ENCODE measurements at places on chromosomes 6 and 20.

GRCh38 chr6:170114187-170114945 lies 176.5 kb downstream of the DLL1 start:
- no peak for DNase-seq

DNA sequence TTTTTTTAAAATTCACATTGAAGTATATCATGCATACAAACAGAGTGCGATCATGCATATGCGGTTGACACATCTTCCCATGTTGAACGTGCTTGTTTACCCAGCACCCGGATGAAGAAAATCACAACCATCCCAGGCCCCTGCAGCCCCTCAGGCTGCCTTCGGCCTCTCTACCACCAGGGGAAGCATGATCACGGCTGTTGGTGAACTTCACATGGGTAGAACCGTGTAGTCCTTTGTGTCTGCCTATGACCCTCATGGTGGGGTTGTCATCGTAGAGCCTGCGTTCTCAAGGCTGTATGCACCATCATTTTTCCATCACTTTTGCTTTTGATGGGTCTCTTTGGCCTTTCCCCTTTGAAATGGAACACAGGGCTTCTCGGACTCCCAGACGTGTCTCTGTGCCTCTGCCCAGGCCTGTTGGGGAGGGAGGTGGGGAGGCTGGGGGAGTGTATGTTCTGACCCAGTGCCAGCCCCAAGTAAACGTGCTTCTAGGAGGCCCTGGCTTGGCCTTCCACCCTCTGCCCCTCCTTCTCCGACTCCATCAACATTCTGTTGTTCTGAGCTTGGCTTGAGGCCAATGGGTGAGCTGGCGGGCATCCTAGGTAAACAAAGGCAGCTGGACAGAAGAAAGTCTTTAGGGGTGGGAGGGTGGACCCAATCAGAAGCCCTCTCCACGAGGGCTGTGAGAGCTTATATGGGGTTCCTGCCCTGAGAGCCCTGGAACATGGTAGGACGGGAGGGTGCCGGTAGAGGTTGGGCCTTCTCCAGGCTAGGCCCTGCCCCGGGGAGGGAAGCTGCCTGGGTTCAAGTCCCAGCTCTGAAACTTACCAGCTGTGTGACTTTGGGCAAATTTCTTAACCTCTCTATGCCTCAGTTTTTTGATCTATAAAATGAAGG lies 39.7 kb downstream of the TGM2 start:
- DNase-seq = peak; percentile 18

DNA sequence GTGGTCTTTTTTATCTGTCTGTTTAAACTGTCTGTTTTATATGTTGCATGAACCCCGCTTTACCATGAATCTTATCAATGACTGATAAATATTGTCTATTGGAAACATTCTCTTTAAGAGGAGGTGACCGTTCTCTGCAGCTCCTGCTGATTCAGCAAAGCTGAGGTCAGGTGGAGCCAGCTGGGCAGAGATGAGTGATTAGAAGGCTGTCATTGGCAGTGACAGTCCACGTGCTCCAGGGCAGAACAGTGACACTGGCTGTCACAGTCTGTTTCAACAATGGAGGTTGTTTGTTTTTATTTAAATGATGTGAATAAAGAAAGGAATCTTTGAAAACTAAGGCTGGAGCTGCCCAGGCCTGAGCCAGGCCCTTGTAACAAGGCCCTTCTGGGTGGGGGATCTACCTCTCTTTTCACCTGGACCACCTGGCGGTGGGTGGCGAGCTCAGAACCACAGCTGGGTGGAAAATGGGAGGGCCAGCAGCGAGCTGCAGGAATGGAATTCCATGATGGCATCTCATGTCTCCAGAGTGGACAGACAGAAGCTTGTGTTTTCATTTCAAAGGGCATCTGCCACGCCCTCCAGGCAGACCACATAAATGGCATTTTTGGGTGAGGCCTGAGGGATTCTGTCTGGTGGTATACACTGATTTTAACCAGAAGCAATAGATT lies 12.6 kb downstream of the SYNJ2 start:
- peak; percentile 82 for DNase-seq

DNA sequence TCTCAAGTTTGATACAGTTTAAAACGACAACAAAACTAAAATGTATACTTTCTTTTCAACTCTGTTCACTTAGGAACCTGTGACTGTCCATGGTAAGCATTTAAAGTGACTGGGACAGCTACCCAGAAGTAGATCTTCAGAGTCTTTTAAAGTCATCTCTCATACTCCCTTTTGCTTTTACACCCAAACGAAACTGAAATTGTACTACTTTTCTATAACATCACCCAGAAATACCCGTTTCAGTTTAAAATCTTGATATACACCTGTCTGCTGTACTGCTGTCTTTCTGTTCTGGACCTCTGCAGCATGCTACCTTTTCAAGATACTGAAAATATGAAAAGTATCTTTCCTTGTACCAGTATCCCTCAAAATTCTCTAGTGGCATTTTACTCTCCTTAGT lies 170.4 kb upstream of the THEMIS start:
- DNase-seq = no peak

DNA sequence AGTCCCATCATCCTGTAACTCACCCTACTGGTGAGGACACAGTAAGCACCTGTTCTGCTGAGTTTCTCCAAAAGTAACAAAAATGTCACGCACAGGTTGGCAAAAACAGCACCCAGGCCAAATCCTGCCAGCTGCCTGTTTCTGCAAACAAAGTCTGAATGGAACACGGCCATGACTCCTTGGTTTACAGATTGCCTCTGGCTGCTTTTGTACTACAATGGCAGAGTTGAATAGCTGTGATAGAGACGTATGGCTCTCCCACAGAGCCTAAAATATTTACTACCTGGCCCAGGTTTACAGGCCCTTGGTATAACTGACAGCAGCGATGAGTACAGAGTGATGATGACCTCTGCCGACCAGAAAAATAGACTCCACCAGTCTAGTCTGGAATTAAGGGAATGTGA lies 52.6 kb downstream of the CNKSR3 start:
- no peak for DNase-seq

- DNase-seq = peak; percentile 73
Observed at GRCh38 chr6:2749969-2750600, 637 bp downstream of the MYLK4 start.

DNA sequence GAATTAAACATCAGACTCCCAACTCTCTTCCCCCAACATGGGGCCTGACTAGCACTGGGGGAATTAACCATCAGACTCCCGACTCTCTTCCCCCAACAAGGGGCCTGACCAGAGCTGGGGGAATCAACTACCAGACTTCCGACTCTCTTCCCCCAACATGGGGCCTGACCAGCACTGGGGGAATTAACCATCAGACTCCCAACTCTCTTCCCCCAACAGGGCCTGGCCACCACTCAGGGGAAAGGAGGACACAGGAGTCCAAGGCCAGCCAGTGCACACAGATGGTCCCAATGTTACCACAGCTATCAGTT lies 13.1 kb downstream of the CST7 start:
- DNase-seq = no peak

GRCh38 chr6:37473364-37474095 lies 26.2 kb downstream of the CCDC167 start:
- no peak for DNase-seq

- no peak for DNase-seq
Observed at GRCh38 chr20:9367746-9368145, 146.6 kb upstream of the LAMP5 start.

GRCh38 chr6:161238081-161238480 lies 35.8 kb downstream of the AGPAT4 start:
- no peak for DNase-seq

GRCh38 chr6:48560408-48560807 lies 449.4 kb upstream of the PTCHD4 start:
- no peak for DNase-seq

DNA sequence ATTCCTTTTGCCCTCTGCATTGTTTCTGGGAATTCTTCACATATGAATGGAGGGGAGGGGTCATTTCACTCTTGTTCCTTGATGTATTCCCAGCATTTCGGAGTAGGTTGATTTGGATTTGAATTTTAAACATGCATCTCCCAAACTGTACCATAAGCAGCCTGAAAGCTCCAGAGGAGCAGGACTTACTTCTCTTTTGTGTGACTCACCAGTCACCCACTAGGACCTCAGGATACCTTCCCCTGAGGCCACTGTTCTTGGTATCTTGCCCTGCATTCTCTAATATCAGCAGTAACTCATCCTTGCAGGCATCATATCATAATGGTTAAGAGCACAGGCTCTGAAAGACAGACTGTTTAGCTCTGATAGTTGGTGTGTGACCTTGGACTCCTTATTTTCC lies 703 bp downstream of the MRPL2 start:
- no peak for DNase-seq

DNA sequence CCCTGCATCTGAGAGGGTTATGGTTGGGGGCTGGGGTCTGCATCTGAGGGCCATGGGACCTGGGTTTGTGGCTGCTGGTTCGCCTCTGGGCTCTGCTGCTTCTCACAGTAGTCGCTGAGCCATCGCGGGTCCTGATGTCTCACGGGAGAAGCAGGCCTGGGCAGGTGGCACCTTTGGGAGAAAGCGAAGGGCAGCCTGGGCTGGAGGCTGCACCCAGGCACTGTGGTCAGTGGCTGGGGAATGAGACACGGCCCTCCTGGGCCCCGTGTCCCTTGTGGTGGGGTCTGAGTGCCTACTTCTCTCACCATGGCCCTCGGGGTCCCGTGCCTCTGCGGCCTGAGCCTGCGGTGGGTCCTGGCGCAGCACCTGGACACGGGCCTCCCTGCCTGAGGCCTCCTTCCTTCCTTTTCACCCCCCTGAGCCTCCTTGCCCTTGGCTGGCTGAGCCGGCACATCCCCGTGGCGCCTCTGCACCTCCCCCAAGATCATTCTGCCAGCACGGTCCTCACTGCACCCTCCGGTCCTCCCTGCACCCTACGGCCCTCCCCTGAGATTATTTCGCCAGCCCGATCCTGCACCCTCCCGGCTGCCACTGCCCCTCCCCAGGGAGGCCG lies 206.0 kb downstream of the ERMARD start:
- no peak for DNase-seq

GRCh38 chr20:17287503-17287902 lies 60.7 kb downstream of the PCSK2 start:
- DNase-seq = no peak

DNA sequence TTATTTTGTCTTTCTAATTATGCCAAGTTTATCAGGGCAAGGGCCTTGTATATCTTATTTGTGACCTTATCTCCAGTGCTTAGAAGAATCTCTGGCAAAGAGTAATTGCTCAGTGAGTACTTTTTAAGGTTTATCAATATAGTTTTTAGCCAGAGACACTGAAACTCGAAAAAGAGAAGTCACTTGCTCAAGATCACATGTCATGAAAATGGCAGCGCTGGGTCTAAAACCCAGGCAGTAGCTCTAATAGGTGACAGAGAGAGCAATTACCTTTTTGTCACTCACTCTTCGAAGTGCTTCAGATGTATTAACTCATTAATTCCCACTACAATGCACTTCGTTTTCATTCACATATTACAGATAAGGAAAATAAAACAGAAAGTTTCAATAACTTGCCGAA lies 667.5 kb downstream of the DOK5 start:
- no peak for DNase-seq

DNA sequence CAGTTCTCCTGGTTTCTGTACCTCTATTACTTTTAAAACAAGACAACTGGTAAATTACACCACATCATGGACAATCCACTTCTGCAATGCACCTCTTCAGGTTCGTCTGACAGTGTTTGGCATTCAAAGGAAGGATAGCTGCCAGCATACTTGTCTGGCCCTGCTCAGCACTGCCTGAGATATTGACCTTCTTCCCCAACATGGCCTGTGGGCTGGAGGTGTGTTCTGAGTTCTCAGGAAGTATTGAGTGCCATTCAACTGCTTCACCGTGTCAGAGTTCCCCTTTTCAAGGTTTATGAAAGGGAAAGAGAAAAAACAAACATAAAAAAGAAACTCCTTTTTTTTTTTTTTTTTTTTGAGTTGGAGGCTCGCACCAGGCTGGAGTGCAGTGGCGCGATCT lies 267.9 kb upstream of the SASH1 start:
- no peak for DNase-seq

DNA sequence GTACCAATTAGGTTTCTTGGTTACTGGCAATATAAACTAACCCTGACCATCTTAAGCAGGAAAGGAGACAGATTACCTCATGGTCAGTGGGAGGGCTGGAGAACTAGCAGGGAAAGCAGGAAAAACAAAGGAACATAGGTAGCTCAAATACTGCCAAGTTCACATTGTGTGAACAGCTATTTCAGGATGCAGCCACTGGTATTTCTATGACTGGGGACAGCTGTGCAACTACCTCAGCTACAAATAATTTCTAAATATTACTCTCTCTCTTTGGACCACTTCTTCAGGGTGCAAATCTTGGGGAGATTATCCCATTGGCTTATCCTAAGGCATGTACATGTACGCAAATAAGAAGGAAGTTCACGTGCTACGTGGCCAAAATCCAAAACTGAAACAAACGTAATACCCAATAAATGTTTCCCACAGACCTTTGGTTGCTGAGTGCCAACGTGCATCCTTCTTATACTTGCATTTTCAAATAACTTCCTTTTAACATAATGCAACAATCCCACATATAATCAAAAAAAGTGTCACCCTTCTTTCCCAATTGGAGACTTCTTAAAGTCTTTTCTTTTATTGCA lies 180.9 kb downstream of the PHF3 start:
- no peak for DNase-seq

DNA sequence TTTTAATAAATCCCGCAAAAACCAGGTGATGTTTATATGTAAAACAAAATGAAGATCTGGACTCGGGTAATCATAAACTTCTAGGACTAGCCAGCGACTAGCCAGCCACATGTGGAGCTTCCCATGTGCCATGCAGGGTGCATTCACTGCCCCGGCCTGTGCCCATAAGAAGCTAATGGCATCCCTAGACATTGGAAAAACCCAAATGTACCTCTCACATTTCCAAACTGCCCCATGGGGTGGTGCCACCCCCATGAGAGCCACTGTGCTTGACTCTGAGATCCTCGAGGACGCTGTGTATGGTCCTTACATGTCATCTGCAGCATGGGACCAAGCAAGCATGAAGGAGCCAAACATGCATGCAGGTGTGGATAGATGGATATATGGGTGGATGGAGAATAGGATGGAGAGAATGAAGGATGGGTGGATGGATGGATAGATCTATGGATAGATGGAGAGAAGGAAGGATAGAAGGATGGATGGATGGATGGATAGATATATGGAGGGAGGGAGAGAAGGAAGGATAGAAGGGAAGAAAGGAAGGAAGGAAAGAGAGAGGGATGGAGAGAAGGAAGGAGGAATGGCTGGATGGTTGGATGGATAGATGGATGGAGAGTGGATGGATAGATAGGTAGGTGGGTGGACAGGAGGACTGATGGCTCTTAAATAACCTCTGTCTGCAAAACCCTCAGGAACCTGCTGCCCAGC lies 203.6 kb downstream of the CDH4 start:
- DNase-seq = no peak

DNA sequence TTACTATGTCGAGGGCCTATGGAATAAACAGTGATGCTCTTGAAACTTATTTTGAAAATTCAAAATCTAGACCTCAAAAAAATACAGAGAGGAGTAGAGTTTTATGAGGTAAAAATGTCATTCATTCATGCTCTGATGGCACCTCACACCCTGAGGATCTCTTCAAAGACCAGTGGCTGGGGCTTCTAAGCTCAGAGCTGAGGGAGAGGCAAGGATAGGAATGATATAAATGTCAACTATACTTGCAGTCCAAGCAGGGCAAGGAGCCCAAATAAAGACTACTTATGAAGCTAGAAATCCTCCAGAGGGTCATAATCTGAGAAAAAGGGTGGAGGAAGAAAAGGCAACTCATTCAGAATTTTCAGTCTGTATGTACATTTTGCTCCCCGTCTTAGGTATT lies 136.7 kb upstream of the CARMIL1 start:
- no peak for DNase-seq
